ENCODE measurements at places on chromosomes 1 and 21.

DNA sequence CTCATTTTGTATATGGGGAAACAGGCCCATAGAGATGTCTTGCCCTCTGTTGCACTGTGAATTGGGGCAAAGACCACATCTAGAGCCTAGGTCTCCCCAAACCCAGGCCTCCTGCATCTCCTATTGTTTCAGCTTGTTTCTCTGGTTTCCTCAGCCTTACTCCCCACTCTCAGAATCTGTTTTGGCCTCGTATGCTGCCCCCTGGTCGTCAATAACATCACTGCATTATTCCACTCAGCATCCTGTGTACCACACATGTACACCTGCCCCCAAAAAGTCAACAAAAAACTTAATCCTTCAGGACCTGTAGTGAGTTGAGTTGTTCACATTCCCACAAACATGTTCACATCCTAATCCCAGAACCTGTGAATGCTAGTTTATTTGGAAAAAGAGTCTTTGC is 184.8 kb downstream of the BRINP2 start:
- no peak for DNase-seq

- DNase-seq, result no peak
These were observed 19.5 kb downstream of the PODN start for GRCh38 chr1:53081384-53082066.

- DNase-seq, result no peak
These were observed 3.3 kb downstream of the SUCO start for GRCh38 chr1:172536256-172536655.

DNA sequence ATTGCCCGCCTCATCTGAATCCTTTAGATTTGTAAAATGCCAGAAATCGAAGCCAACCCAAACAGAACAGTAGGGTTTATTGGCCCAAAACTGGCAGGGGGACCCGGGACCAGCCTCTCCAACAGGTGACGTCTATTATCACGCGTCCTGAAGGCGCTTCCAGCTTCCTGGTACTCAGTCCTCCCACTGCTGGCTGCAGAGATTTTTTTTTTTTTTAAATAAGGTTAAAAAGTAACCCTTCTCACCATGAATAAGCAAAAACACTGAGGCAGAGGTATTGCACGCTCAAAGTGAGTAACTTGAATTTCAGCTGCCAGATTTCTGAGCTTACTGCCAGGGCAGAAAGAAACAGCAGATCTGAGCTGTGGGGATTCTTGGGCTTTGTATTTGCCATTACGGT is 54.4 kb upstream of the GCLM start:
- no peak for DNase-seq

DNA sequence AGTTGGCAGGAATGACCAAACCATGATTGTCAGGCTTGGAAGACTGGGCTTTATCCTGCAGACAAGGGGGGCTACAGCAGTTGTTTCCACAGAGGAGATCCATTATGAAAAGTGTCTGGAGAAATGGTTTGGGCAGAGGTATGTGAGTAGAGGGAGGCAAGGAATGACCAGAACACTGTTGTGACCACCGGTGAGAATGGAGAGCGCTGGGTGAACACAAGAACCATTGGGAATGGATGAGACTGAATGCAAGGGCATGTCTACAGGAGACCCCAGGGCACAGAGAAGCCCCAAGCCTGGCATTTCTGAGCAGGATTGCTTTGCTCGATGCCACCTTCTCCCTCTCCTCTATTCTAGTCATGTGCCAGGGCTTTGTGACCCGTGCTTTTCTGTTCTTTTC is 125.1 kb downstream of the CACNA1E start:
- DNase-seq, result no peak

- no peak for DNase-seq
These were observed 72.1 kb downstream of the VPS26C start for GRCh38 chr21:37195059-37195458.

DNA sequence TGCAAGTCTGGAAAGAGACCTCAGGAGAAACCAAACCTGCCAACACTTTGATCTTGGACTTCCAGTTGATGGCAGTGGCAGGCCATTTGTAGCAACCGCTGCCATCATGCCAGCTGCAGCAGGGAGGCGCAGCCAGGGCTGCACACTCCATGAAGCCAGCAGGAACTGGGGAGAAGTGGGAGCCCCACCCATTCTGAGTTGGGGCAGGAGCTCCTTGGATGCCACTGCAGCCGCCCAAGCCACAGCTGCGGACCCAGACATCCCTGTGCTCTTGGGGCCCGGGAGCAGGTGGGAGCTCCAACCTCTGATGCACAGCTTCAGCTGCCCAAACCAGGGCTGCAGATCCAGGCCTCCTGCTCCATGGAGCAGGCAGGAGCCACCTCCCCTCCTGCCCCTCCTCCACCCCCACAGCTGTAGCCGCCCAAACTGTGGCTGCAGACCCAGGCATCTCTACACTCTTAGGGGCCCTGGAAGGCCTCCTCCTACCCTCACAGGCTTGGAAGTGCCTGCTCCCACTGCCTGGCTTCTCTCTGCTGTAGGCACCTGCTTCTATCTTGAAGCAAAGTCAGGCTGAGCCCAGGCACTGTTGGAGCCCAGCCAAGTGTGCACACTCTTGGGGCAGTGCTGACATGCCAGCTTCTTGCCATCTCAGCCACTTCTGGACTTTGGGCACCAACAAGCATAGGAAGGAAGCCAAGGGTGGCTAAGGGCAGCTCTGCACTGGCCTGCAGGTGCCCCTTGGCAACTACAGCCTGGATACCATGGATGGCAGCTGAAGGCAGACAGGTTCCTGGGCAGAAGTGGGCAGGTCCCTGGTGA is 20.0 kb upstream of the DISP1 start:
- DNase-seq, result no peak

DNA sequence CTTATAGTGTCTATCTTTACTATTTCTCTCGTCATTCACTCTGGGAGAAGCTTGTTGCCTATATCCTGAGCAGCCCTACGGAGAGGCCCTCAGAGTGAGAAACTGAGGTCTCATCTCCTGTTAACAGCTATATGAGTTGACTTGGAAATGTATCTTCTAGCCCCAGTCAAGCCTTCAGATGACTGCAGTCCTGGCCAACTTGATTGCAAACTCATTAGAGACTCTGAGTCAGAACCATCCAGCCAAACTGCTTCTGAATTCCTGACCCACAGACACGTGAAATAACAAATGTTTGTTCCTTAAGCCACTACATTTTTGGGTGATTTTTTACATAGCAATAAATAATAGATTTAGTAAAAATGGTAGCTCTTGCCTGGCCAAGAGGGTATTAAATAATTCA is 3.9 kb upstream of the ZBED6 start:
- DNase-seq, result no peak

GRCh38 chr21:26881504-26882228 is 36.5 kb upstream of the ADAMTS1 start:
- no peak for DNase-seq

All from stimulated activated CD4-positive, alpha-beta T cell treated with anti-CD3 and anti-CD28 coated beads, Interleukin-4, amount 100 ng/mL, for 24 hours (primary cell).